ENCODE measurements at places on chromosomes 2 and 18. TPM values are rescaled to one million over a fixed set of nuclear protein-coding genes. Genes with fewer than 3 reads are reported as not detected.

Gene VWC2L
- not detected for total RNA-seq

- H3K4me1 ChIP-seq, result no peaks in the 10 kb centered on the region
- H3K36me3 ChIP-seq, result no peaks in the 10 kb centered on the region
- no peak overlapping the region for H3K4me3 ChIP-seq
- H3K27me3 ChIP-seq, result no peaks in the 10 kb centered on the region
- no peak overlapping the region for H3K27ac ChIP-seq
Observed at GRCh38 chr2:22878121-22878520, 506.9 kb upstream of the KLHL29 start.

DNA sequence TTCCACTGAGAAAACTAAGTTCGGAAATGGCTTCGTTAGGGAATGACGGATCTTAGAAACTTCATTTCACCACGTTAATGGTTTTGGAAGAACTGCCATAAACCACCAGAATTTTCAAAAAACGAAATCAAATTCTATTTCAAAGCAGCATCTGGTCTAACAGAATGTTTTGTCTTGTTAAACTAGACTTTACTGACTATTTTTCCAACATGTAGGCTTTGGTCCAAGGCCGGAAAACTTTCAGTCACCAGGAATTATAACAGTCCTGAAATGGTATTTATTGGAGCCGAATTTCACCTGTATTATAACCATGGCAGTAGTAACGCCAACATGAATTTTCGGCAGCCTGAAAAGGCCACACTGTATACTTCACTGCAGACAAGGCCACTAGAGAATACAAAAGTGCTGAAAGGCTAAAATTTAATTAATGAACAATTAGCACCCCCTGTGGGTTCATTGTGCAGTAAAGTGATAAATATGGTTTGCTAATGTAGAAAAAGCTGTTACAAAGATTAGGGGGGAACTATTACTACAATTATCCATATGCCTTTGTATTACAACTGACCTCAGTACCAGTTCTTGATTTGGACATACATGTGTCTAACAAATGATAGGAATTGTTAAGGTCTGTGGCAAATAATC, 116.4 kb downstream of the ZNF521 start:
- peak overlapping the region; percentile 90 for H3K27ac ChIP-seq
- peaks cover 72% of the 10 kb centered on the region for H3K4me1 ChIP-seq
- peak; percentile 58 for DNase-seq
- H3K4me3 ChIP-seq, result no peak overlapping the region

DNA sequence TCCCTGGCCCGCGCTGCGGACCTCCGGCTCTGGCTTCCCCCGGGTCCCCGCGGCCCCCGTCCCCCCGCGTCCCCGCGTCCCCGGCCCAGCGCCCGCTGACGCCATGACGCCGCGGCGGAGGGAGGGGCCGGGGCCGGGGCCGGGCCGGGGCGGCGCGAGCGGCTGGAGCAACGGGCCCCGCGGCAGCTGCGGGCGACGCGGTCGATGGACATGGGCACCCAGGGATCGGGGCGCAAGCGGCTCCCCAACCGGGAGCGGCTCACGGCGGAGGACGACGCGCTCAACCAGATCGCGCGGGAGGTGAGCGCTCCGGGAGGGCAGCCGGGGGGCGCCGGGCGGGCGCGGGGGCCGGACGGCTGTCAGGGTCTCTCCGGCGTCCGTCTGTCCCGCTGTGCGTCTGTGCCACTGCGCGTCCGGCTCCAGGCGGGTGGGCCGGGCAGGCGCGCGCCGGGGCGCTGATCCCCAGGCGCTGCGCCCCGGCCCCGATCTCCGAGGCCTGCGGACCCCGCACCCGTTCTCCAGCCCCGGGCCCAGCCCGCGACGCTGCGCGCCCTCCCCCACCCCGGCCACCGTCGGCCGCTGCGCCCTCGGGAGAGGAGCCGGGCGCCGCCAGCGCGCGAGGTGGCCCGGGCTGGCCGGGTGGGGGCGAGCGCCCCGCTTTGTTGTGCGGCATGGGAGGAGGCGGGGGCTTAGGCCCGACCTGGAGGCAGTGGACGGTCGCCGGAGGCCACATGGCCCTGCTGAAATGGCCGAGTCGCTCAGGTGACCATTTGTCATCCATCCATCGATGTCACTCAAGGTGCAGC, at the start of gene LRRFIP1:
Gene LRRFIP1, plus strand, starts transcription at position 147 of the 806 bp plus-strand sequence. Its CDS starts 58 bp downstream, at position 205.
- H3K27ac ChIP-seq, result peak within 1 kb of the TSS; percentile 27
- H3K4me3 ChIP-seq, result peak within 1 kb of the TSS; percentile 42
- H3K27me3 ChIP-seq, result no peaks in the 10 kb centered on the region
- peaks cover 13% of the 10 kb centered on the region for H3K4me1 ChIP-seq
